ENCODE measurements at places on chromosomes 2 and 18.

DNA sequence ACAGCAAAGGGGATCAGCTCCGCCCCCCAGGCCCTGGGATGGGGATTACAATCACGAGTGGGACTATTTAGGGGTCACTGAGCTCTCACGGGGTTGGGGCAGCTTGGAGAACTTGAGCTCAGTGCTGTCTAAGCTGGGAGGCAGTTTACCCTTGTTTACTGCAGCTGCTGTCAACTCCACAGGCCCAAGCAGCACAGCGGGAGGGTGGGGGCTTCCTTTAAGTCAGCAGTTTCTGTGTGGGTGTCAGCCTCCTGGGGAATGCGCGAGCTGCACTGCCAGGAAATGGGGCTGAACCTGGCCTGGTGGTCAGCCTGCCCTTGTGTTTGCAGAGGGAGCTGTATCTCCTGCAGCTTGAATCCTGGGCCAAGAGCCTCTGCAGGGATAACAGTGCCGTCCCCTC lies 29.8 kb downstream of the TOGARAM2 start:
- no peak for DNase-seq

DNA sequence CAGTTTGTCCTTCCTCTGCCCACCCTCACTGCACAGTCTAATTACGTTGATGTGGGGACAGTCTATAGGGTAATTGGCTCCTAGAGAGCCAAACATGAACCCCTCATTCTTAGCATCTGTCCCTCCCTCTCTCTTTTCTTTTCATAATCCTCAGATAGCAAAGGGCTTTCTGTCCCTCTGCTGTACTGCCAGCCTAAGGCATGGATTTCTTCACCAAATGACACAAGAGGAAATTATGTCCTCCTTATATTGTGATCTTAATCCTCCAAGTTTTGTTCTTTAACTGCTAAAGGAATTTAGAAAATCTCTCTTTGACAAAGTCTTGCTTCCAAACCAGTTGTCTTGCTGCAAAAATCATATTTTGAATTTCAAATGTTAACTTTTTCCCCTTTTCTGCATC lies 18.5 kb downstream of the ANTXR1 start:
- no peak for DNase-seq

DNA sequence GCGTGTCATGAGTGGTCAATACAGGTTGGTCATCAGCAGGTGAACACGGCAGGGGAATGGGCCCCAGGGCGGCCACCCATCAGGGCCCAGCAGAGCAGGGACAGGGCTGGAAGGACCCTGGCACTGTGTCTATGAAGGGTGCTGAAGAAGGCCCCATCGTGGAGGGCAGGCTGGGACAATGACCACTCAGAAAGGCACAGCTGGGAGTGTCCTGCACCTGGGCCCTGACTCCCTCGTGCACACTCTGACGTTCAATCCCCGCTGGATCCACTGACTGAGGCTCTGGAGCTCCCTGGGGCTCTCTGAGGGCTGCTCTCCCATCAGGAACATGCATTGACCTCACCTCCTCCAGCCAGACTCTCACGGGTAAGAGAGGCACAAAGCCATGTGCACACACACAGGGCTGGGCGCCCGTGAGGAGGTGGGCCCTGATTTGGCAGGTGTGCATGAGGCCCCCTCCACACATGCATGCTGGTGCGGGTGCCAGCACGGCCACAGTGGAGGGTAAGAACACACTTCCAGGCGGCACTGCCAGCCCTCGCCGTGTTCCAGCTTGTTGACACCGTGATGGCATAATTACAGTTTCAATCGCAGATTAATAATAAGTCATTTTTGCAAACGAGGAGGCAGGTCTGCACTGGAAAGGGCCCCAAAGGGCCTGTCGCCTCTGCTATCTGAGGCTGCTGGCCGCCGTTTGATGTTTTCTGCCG lies 58.5 kb downstream of the SMAD7 start:
- no peak for DNase-seq

GRCh38 chr2:147045113-147045512 lies 799.7 kb upstream of the ACVR2A start:
- DNase-seq = peak; percentile 61

DNA sequence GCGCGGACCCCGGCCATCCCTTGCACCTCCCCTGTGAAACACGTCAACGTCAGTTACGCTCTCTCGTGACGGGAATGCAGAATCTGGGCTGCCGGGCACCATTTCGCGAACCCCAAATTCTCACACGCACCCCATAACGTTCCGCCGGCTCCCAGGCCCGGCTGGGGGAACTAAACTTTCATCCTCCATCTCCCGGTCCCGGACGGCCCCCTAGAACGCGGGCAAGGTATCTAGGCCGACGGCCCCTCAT lies 544 bp downstream of the DNAJC27 start:
- DNase-seq = peak; percentile 57

DNA sequence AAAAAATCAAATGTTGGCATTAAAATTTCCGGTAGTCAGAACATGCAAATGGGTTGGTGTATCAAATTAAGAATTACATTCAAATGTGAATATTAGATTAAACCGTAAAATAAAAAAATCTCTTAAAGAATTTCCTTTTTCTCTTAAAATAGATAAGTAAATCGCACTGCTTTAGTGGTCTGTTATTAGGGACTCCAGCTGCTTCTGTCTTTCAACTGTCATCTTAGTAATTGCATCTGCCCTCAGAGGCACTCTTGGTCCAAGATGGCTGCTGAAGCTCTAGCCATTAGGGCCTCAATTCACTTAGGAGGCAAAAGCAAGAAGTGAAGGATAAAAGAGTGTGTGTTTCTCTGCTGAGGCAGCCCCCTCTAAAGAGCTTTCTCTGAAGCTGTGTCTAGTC lies 132.4 kb downstream of the MGAT5 start:
- no peak for DNase-seq

- DNase-seq = no peak
Measured at GRCh38 chr2:72289283-72289682, 141.6 kb upstream of the CYP26B1 start.

GRCh38 chr2:2502201-2502549 lies 171.1 kb upstream of the MYT1L start:
- DNase-seq = no peak

DNA sequence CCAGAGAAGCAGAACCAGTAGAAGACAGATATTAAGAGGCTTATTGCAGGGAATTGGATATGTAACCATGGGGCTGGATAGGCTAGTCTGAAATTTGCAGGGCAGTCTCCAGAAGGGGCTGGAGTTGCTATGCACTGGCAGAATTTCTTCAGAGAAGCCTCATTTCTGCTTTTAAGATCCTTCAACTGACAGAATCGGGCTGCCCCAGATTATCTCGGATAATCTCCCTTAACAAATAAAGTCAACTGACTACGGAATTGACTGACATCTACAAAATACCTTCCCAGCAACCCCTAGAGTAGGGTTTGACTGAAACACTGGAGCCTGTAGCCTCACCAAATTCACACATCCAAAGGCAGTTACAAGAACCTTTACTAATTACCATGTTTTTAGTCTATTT lies 136.4 kb downstream of the SOCS6 start:
- DNase-seq = no peak

GRCh38 chr18:66428795-66429194 lies 175.1 kb downstream of the CDH19 start:
- DNase-seq = no peak

DNA sequence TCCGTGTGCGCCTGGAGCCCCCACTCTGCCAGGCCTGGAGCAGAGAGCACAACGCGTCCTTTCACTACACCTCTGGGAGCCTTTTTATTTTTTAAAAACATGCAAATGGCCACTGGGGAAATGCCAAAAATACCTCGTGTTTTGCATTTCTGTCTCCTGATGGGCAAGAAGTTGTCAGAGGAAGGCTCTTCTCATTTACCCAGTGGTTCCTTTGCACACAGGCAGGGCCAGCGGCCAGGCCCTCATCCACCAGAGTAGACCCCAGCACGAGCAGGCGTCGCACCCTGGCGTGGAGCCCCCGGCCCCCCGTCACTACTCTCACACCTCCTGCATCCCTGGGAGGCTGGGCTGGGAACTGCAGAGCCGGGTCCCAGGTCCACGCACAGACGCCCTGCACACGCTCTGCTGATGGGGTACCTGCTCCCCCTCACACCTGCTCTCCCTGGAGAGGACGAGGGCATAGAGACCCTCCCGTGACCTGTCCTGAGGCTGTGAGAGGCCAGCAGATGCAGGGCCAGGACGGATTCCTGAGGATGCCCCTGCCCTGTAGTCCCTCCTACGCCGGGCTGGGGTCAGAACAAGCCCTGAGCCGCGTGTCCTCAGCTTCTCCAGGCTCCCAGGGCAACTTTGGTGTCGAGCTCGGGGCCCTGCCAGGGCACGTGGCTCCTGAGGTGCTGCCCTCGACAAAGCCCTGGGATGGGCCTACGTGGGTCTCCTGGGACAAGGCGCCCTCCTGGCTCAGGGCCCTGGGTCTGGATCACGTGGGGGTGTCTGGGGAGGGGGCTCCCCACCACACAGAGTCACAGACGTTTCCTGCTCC lies 65.0 kb downstream of the NFATC1 start:
- no peak for DNase-seq

- DNase-seq = no peak
Measured at GRCh38 chr18:8668381-8668780, 37.0 kb upstream of the MTCL1 start.

- no peak for DNase-seq
Measured at GRCh38 chr2:197673606-197674005, 1.8 kb downstream of the RFTN2 start.

DNA sequence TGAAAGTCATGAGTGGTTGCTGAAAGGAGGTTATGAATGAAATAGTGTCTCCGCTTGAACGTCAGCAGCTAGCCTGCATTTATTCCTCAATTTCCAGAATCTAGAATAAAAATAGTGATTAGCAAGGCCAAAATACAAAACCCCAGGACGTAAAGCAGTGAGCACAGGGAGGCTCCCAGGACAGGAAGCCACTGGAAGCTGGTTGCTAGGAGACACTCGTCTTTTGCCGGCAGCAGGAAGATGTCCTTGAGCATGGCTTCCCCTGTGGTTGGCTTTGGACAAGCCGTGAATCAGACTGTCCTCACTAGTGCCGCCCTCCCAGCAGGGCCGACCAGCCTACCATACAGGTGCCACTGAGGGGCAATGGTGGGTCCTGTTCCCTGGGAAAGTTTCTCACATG lies 374.4 kb downstream of the MTX2 start:
- DNase-seq = no peak

GRCh38 chr2:14634489-14635390 lies 2.2 kb downstream of the LRATD1 start:
- peak; percentile 94 for DNase-seq

DNA sequence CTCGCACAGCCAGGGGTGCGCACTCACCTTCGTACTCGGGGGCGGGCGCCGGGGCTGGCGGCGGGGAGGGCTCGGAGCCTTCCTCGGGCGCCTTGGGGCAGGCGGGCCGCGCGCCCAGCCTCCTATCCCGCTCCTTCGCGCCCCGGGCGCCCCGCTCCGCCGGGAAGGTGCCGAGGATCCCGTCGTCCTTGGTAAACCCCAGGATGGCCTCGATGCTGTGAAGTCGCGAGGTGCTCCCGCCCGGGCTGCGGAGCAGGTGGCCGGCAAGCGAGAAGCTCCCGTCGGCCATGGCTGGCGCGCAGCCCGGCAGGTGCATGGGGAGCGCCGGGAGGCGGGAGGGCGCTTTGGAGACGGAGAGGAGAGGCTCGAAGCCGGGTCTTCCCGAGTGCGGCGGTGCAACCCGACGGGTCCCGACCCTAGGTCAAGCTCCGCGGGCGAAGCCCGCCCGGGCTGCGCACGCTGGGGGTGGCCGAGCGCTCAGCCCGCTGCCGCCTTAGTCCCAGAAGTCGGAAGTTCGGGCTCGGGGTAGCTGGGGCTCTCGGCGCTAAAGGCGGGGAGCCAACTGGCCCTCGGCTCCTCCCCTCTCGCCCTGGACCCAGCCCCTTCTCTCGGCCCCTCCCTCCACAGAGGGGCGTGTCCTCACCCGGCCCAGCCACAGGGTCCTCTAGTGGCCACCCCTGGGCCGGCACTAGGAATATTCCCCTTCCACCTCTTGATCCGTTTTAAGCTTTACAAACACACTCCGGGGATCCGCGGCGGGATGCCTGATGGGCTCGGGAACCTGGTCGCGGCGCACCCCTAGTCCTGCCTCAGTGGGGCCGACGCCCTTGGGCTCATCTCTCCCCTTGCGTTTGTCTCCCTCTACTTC lies at the start of gene RAX:
TSS of gene RAX (minus strand) at position 564 of the 868 bp plus-strand sequence. CDS start at position 316, 248 bp downstream.
- no peak for DNase-seq

DNA sequence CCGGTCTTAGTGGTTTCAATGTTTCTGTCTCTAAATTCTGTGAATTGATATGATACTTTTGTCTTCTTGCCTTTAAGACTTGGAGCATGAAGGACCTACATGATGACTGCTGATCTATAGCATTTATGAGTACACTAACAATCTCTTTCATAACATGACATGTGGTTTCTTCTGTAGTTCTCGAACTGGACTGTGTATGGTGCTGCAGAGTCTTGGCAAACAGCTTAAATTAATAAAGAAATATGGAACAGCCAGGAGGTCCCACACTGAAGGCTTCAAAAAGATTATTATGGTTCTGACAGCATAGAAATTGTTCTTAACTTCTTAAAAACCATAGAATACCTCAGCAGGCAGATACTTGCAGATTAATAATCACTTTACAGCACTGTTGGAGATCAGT lies 145.0 kb downstream of the DCC start:
- no peak for DNase-seq

DNA sequence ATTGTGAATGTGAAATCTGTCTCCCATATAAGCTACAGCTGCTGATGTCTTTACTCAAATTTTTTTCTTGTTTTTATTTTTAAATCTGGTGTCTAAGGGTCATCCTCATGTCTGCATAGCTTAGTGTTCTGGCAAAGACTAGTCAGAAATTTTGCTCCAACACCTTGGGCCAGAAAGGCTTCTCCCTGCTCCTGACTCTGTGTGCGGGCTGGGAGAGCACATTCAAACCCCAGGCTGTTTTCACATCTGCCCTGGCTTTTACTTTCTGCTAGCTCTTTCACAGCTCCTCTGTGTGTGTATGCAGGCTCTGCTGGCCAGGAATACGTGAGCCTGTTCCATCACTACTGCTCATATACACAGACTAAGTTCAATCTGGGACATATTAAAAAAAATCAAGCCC lies 102.9 kb upstream of the RIOK3 start:
- DNase-seq = no peak

- no peak for DNase-seq
Measured at GRCh38 chr2:239990966-239991365, 34.2 kb downstream of the NDUFA10 start.

- DNase-seq = no peak
Measured at GRCh38 chr2:227411320-227411989, 23.7 kb upstream of the SCYGR1 start.

DNA sequence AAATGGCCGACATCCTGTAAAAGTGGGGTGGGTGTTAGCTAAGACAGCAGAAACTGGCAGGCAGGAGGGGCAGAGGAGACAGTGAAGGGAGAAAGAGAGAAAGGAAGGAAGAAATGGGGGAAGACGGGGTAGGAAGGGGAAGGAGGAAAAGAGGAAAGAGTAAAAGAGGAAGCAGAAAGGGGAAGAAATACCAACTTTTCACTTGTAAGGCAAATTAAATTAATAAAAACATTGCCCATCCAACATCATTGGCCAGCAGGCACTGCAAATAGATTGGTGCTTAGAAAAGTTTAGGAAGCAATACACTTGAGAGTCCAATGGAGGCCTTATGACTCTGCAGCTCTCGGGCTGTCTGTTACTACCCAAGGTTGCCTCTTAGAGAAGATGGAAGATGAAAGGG lies 116.7 kb downstream of the TNS1 start:
- DNase-seq = no peak

GRCh38 chr2:113190871-113191270 lies 17.1 kb downstream of the PSD4 start:
- no peak for DNase-seq

GRCh38 chr2:26816893-26817292 lies 31.0 kb downstream of the CENPA start:
- peak; percentile 70 for DNase-seq
